ENCODE measurements at places on chromosomes 12 and 14.
A peak's percentile ranks its signal among the peaks of the same experiment; 100 is the strongest.

DNA sequence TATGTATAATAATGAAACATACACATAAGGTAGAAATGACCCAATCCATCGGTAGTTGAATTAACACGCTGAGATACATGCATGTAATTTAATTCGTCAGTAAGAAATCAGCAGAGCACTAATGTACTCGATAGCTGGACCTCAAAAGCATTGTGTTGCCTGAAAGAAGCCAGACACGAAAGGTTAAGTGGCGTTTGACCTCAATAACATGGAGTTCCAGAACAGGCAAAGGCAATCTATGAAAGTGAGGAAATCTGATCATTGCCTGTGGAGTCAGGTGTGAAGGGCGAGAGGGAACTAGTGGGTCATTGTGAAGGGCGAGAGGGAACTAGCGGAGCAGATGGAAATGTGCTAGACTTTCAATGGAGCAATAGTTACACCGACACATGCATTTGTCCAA lies 970.4 kb upstream of the TMEM132C start:
- DNase-seq: no peak

GRCh38 chr12:130973109-130973508 lies 19.4 kb downstream of the ADGRD1 start:
- no peak for DNase-seq

- no peak for DNase-seq
These were observed 465.7 kb upstream of the FAR2 start for GRCh38 chr12:28683366-28683765.

DNA sequence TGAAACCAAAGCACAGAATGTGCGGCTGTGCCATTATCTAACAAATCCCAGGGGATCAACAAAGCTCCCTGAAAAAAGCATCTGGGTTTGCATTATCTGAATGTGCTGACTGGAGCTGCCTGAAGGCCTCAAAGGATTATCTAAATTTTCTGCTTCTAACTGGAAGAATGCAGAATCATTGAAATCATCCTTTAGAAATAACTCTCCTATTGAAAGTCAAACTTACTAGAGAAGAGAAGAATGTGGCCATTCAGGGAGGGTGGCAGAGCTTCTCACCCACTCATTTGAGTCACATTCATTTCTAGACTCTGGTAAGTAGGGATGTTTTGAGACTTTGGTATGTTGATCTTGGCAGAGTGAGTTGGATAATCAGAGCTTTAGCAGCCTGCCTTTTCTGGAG lies 220.6 kb upstream of the RGS6 start:
- DNase-seq: peak; percentile 62

DNA sequence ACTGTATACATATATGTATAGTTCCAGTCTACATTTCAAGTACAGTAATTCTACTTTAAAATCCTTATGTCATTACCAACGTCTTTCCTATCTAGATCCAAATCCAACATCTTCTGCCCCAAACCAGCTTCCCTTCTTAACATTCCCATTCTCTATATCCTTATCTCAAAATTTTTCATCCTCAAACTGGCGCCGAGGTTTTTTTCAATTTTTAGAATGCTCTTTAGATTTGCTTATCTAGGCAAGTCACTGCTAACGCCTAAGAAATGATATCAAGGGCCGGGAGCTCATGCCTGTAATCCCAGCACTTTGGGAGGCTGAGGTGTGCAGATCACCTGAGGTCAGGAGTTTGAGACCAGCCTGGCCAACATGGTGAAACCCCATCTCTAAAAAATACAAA lies 48.3 kb downstream of the RIMKLB start:
- DNase-seq: no peak

- peak; percentile 61 for DNase-seq
These were observed 2.3 kb downstream of the SPATS2 start for GRCh38 chr12:49369411-49370145.

DNA sequence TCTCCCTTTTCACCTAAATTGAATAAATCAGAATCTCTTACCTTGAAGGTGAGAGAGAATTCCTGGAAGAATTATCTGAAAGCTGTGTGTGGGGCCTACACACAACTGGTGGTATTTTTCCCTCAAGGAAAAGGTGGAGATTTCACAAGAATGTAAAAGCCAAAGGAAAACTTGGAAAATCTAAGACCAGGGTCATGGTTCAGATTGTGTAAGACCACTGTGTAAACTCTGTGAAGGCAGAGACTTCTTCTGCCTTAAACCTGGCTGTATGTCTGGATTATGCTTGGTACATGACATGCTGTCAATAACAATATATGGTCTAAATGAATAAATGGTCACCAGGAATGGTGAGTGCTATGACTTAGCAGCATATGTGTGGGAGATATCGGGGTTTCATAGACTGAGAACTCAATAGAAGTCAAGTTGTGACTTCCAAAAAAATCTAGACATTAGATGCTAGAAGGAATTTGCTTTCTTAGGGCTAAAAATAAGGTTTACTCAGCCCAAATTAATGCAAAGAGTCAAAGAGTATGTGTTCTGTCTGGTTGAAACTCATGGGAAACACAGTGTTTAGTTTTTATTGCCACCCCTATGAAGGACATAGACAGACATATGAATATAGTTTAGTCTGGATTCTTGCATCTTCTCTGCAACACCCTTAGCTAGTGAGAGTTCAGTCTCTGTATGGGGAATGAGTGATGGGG lies 163.7 kb downstream of the SNAPC1 start:
- no peak for DNase-seq

DNA sequence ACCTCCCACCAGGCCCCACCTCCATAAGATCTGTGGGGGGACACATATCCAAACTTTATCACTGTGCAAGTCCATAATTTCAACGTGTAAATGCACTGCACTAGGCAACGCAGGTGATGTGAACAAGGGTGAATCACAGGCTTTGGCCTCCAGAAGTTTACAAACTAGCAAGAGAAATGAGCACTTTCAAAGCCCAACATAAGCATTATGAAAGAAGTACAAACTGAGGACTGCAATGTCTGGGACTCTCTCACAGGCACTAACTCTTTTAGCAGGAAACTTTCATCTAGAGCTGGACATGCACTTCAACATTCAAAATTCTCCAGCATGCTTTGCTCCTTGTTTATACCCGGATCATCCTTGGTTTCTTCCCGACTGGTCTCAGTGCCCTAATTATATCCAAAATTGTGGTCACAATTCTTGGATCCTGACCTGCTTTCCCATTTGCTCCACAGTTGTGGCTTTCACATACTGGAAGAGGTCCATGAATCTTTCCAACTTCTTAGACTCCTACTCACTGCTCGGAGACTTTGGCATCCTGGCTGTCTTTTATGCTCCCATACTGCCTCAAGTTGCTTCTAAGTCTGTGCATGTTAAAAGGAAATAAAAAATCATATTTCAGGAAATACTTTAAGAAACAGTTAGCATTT lies 44.9 kb upstream of the STRAP start:
- peak; percentile 24 for DNase-seq

- peak; percentile 6 for DNase-seq
These were observed 2.1 kb downstream of the LUM start for GRCh38 chr12:91109148-91109564.

GRCh38 chr12:8035440-8036010 lies 3.0 kb downstream of the FOXJ2 start:
- DNase-seq: no peak

DNA sequence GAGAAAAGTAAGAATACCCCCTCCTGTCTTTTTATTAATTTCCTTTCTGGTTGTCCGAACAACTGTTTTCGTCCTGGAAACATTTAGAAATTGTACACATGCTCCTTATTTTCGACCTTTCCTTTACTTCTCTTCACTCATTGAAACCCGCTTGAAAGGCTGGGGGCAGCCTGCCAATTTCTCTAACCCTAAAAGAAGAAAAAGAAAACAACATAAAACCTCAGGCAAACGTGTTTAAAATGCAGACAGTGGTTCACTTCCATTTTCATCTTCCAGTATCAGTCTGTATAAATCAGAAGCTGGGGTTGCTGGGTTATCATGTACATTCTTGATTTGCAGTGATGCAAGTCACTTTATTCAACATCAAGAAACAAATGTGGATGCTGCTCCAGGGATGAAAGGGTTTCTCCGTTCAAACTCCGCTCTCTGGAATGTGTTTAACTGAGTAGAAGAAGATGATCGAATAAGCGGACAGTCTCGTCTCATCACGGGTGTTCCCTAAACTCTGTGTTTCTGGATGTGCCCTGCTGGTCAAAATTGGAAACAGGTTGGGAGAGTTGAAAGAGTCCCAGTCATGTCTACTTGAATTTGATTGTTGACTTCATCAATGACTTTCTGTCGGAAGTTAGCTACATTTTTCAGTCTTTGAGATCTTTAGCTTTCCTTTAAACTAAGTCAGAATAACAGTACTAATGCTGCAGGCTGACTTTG lies 1042.2 kb downstream of the BCL11B start:
- DNase-seq: no peak

- DNase-seq: no peak
These were observed 5.0 kb downstream of the BEST3 start for GRCh38 chr12:69694123-69694522.

DNA sequence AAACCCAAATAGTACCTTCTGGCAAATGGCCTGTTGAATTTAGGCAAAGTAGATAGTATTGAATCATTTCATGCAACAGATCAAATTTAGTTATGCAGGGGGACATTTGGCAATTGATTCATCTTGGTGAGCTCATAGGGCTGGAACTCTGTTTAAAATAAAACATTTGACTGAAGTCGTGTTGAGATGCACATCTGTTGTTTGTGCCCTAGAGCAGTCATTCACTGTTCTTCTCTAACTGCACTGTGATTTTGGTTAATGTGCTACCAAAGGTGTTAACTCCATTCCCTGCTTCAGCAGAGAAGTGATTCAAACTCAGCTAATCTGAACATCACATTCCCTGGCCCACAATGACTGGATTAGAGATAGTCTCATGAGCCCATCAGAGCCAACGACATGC lies 44.0 kb upstream of the CSRP2 start:
- no peak for DNase-seq

- DNase-seq: no peak
These were observed 55.5 kb downstream of the MYRFL start for GRCh38 chr12:69880571-69880970.

GRCh38 chr12:116556964-116557698 lies 2.0 kb upstream of the MAP1LC3B2 start:
- no peak for DNase-seq

DNA sequence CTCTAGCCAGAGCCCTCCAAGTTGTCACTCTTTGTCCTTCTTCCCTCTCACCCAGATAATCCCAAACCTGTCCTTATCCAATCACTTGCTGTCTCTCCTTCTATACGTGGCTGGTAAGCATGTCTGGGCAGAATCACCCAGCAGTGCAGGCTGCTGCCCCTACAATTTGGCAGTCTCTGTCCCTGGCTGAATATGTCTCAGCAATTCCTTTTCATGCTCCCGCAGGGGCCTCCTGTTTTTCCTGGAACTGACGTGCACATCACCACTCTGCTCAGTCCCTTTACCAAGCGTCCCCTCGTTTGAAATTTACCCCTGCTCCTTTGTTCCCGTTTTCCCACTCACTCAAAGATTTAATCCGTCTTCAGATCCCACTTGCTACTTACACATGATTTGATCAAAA lies 80.0 kb downstream of the ST8SIA1 start:
- DNase-seq: no peak

GRCh38 chr14:103523575-103523954 lies 935 bp upstream of the CKB start:
- DNase-seq: no peak

DNA sequence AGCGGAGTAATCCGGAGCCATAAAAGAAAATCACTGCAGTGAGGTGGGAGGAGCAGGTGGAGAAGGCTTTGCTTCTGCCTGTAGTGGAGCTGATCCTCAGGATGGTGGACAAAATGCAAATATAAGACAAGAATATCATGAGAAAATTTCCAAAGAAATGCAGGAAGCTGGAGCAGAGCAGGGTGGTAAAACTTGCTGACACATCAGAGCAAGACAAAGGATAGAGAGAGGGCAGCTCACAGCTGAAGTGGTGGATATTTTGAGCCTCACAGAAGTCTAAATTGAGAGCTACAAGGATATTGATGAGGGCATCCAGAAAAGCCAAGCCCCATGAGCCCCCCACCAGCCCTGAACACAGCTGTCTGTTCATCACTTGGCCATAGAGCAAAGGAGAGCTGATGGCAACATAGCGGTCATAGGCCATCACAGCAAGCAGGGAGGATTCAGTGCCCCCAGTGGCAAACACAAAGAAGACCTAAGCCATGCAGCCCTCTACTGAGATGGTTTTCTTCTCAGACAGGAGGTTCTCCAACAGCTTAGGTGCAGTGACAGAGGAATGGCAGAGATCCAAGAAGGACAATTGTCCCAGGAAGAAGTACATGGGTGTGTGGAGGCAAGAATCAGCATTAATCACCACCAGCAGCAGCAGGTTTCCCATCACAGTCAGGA lies 30.0 kb upstream of the ANP32D start:
- DNase-seq: no peak

DNA sequence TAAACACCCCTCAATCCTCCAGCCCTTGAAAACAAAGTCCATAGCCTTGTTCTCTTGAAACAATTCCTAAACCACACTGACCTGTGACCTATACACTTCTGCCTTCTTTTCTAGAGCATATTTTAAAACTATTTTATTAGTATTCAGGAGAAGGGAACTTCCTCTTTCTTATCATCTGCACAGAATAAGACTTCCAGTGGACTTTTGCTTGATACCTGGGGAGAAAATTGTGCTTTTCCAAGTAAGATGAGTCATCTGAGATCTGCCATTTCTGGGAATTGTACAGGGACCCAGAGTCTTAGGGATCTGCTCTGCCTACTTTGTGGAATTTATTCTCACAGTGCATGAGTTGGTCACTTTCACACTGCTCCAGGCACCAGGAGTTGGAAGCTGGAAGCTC lies 10.5 kb upstream of the WNT5B start:
- DNase-seq: no peak

DNA sequence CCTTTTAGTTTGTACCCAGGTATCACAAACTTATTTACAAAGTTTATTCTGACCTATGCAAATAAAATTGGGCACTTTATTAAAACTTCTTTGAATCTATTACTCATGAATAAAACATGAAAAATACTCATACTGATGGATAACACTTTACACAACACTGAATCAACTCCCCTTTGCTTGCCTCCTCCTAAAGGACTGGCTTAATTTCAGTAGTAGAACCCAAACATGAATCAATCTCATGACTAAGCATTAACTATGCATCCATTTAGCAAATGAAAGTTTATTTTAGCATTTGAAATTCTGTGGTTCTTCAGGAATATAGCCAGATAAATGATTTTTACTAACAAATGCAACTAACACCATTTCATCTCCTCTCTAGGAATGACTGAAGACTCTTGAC lies 32.4 kb downstream of the DENND5B start:
- DNase-seq: peak; percentile 51

DNA sequence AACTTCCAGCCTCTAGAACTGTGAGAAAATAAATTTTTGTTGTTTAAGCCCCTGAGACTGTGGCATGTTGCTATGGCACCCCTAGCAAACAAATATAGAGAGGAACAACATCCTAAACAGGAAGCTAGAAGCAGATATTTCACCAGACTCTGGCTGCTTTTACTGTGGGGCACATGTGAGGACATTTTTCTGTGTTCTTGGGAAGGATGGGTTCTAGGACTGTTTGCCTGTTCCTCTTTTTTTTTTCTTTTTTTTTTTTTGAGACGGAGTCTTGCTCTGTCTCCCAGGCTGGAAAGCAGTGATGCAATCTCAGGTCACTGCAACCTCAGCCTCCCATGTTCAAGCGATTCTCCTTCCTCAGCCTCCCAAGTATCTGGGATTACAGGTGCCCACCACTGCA lies 4.2 kb upstream of the HRK start:
- no peak for DNase-seq
